ENCODE measurements at places on chromosomes 11 and 22.

- DNase-seq, result no peak
These were observed 25.8 kb upstream of the TEF start for GRCh38 chr22:41355895-41356294.

DNA sequence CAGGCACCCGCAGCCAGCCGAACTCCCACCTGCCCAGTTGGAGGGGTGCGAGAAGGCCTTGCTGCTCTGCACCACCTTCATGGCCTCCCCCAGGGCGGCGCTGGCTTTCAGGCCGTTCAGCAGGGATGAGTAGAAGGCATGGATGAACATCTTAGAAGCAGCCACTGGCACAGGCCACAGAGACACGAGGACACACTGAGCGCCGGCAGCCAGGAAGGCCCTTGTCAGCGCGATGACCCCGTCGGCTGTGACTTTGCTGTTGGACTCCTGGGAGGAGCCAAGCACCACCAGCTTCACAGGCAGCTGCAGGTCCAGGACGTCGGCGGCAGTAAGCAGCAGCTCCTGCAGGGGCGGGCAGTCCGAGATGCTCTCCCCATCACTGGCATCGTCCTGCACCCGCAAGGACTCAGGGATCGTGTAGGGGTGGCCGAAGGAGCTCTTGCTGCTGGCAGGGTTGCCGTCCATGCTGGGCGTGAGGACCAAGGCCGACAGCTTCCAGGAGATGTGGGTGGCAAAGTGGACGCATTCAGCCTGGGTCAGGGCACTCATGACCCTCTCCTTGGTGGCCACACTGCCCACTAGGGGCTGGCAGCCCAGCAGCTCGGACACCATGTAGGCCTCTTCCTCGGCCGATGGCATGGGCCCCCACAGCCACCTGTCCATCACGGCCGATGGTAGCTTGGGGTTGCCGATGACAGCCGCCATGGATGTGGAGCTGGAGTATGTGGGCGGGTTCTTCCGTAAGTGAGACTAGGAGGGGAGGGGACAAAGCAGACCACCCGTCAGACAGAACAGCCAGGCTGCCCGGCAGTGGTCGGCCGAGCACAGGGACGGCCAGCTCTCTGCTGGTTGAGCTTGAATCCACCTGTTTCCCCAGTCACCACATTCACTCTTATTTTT, 79.7 kb upstream of the PITPNB start:
- DNase-seq, result no peak

GRCh38 chr22:17919276-17920144, 104.9 kb downstream of the MICAL3 start:
- DNase-seq, result no peak

DNA sequence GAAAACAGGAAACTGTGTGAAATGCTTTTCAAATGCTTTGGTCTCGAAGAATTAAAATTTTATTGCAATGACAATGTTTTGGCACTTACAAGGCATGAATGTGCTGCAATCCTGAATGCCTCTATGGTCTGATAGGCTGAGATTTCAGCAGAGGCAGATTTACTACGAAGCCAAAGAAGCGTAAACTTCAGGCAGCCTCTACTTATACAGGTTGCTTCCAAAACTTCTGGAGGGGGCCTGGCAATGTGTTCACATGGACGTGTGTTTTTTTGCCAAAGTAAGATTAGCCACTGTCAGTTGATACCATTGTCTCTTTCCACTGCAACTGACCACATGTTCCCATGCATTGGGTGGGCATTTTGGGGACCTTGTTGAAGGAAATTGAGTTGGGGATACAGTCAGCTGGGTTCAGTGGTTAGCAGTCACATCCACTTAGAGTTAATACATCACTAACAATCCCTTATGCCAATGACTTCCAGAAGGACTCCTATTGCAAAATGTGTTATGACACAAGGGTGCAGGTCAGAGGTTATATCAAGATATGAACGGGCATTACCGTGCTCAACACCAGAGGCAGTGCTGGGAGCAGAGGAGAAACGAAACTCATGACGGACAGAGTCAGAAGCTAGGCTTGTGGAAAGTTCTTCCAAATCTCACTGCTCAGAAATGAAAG, 48.8 kb downstream of the ABTB2 start:
- no peak for DNase-seq

- no peak for DNase-seq
These were observed 16.2 kb upstream of the TRMU start for GRCh38 chr22:46319319-46319718.

DNA sequence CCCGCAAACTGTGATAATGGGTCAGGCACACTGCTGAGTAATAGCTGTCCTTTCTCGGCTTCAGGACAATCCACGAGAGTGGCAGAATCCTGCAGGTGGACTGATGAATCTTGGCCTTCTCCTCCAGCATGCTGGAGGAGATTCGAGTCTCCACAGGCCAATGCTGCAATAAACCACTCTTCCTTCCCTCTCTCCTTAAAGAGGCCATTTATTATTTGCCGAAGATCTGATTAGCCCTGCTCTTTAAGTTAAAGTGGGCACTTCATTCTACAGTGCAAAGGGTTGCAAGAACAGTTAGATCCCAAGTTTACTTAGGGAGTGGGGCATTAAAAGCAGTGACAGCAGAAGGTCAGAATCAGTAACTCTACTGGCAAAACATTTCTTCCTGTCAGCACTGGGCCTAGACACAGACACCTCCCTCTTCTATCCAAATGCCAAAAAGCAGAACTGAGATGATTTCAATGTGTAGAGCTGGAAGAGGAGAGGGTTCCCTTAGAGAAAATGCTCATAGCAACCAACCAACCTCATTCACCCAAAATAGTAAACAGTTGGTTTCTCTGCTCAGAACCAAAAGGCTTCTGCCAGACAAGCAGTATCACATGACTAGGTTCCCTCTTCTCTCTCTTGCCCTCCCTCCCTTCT, 121.7 kb downstream of the SGSM3 start:
- no peak for DNase-seq

- DNase-seq, result no peak
These were observed 872.8 kb downstream of the BRD1 start for GRCh38 chr22:48954781-48955311.

DNA sequence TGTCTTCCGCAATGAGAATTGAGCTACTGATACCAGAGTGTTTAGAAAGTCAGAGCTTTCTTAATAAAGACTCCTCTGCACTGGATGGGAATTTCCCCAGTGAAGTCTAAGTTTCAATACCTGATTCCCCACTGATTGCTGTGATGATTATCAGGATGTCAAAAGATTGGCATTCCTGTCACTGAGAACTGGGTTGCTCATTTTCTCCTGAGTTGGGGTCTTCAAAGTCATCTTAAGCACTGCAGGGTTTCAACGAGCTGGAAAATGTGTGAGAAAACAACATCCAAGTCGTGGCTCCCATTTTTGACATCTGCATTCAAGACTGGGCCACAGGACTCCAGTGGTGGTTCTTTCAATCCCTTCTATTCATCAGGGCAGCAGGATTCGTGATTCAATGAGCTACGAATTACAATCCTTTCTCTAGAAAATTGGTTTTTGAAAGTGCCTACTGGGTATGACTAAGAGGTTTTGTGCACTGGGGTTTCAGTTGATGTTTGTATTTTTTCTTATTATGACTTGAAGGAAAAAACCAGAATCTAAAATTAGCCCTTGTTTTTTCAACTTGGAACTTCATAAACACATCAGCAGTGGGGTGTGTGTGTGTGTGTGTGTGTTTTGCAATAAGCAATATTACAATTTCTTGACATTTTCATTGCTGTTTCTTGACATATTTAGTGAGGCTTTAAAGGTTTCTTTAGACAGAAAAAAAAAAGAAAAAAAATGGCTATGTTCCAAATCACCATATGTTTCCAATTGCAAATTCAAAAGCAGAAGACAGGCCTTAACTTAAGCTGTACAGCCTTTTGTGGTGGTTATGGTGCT, 233.0 kb downstream of the FAM76B start:
- no peak for DNase-seq

DNA sequence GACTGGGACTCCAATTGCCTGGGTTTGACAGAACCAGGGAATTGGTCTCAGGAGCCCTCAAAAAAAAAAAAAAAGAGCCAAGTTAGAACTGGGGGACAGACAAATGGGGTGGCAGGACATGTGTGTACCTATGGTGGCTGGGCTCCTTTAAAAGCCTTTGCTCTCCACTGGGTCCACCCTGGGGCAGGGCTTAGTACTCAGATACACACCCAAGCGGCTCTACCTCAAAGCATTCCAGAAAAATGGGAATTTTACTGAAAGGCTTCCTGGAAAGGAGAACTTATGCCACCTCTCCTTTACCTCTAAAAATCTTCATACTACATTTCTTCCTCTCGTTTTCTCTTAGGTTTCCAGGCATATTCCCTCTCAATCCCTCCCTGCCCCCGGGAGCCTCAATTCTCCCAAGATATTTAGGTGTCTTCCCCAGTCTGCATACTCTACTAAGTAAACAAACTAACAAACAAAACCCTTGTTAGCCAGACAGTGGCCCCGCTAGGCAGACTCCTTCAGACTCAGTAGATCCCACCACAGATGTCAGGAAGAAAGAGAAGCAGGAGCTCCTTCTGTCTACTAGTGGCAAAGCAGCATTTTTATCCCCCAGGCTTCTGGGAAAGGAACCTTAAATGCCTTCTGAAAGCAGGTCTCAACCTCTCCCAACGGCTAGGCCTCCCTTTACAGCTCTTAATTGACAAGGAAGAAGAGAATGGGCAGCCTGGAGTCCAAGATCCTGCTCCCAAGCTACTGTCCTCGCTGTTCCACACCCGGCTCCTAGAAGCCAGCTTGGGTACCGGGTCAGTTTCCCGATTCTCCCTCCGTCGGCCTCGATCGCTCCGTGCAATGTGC, 653 bp downstream of the PCSK7 start:
- DNase-seq, result no peak

DNA sequence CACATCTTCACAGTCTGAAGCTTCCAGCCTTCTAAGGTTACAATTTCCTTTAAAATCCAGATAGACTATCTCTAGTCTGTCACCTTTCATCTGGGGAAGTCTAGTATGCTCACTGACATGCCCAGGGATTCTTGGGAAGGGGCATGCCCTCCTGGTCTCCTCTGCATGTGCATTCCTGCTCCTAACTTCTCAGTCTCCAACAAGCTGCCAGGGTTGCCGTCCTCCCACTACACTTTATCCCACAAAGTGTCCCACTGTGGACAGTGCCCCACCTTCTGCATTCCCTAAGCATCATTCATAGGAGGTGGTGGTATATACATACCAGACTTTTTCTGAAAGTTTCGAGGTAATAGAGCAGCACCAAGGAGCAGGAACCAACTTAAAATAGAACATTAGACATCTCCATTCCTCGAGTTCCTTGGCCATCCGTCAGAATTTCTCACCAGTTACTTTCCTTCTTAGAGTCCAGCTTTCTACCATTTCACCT, 28.7 kb downstream of the EIF3F start:
- no peak for DNase-seq

DNA sequence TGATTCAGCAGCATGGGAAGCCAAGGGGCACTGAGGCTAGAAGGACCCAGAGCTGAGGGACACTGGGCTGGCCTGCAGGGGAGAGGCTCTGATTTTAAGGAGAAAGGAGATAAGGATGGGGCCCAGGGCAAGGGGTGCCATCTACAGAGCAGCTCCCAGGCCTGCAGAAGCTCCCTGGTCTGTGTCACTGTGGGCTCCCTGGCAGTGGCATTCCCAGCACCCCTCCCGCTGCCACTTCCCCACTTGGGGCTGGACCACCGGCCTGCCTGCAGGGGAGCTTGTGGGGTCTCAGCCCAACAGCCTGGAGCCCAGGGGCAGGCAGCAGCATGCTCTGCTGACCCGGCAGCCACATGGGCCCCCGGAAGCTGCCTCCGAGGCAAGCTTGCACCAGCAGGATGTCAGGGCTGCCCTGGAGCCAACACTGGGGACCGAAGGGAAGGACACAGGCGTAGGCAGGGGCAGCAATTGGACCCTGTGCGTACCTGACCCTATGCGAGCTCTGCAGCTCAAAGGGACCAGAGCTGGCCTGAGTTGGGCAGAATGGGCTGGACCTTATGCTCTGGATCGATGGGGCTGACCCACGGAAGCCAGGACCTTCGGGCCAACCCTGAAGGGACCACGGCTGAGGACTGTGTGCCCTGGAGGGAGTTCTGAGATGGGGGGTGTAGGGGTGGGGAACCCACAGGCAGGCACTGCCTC, 35.4 kb upstream of the WNT7B start:
- no peak for DNase-seq

GRCh38 chr11:122893131-122893530, 10.6 kb downstream of the JHY start:
- DNase-seq, result no peak

DNA sequence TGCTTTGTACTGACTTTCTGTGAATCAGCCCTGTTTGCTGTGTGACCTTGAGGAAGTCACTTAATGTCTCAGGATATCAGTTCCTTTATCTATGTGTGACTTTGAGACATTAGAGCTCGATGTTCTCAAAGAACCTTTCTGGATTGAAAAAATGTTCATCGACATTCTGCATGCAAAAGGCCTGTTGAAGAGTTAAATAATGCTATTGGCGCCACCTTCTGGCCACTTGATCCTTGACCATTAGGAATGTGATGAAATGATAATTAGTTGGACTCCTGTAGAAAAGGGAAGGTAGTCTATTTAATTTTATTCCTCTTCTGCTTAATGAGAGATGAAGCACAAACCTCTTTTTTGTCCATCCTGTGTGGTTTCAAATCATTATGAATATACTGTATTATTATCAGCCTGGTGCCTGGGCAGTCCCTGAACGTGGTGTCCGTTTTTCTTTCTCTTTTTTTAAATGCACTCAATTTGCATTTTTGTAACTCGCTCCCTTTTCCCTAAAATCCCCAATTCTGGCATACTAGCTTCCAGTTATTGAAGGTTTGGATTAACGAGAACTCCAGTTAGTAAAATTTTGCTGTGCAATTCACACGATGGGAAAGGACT, 20.7 kb downstream of the ELF5 start:
- no peak for DNase-seq

DNA sequence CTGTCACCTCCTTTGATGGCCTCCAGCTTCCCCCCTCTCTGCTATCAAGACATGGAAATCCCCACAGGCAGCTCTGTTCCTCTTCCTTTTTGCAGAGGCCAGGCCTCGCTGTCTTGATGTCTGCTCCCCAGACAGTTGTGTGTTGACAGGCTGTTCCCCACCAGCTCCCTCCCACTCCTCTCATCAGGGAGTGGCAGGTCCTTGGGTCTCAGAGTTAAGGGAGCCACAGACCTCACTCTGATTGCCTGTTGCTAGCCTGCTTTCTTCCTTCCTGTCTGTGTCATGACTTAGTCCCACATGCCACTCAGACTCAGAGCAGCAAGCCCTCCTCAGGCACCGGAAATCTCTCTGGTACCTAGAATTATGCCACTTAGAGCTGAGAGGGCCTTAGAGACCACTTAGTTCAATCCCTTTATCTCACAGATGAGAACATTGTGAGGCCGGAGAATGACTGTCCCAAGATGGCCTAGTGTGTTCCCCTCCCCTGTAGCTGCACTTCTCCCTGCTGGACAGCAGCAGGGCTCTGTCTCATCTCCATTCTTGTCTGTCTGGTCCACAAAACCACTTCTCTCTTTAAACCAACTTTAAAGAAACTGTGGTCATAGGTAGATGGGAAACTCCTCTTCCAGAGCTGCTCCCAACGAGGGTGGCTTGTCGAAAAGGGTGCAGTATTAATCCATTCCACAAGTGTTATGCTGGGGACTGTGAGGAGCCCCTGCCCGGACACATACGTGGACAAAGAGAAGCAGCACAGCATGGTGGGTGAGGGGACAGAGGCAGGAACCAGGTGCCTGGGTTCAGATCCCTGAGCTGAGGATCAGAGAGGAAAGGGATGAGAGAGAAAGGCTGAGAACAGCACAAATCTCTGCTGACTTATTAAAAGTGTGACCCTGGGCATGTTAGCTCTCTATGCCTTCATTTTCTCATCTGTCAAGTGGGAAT, 4.2 kb downstream of the AMPD3 start:
- DNase-seq, result no peak

All from NCI-H510A (cell line).